ENCODE measurements at places on chromosomes 2 and 18.

DNA sequence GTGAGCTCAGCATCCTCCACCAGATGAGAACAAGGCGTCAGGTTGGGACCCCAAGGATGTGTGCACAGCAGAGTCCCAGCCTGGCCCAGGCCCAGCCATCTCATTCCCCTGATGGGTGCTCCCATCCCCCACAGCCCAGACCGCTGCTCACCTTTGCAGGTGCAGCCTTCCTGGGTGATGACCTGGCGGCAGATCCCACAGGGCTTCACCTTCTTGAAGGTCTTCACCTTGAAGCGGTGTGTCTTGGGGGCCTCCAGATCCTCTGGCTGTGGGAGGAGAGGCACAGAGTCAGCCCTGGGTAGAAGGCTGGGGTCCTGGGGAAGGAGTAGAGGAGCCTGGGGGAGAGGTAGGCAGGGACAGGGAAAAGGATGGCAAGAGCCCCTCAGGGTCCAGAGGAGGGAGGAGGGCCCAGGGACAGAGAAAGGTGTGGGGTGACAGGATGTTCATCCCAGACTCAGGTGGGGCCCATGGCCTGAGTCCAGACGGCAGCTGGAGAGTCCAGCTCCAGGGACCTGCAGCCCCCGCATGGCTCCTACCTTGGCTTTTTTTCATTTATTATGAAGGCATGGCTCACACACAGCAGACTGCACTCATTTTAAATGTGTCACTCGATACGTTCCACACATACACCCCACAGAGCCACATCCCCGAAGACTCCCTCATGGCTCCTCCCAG is 11.9 kb downstream of the TNS1 start:
- no peak for DNase-seq

GRCh38 chr2:157871415-157871814 is 4.7 kb downstream of the ACVR1 start:
- DNase-seq, result no peak

DNA sequence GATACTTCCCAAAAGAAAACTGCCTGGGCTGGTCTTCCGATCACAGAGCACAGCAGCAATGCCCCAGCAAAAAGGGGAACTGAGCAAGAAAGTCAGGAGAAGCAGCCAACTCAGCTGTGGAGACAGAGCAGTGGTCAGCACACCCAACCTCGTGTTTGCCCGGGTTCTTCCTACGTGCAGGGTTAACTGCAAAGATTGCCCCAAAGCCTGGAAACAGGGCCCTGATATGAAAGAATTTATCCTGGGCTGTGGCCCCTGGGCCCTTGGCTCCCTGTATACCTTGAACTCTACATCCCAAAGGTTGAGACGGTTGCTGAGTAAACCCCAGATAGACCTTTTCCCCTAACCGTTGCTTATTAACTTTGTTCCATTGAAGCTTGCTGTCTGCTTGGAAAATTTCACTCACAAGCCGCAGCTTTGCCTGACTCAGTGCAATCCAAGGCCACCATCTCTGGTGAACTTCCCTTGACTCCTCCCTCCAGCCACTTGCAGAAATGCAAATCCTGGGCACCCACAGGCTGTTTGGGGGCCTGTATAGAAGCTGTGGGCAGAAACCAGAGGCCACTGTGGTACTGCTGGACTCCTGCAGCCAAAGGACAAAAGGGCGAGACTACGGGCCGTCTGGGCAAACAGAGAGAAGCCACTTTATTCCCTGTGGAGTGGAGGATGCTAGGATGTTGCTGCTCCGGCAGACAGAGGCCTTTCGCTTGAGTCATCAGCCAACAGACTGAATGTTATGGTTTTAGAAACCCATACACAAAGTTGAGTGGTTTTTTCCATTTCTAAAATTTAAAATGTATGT is 18.2 kb downstream of the NRP2 start:
- no peak for DNase-seq

- DNase-seq, result no peak
Measured at GRCh38 chr18:58287353-58288274, 243.6 kb downstream of the NEDD4L start.

- DNase-seq, result no peak
Measured at GRCh38 chr2:209523041-209523740, 99.3 kb downstream of the MAP2 start.

- no peak for DNase-seq
Measured at GRCh38 chr2:237403024-237403882, 10.7 kb downstream of the COL6A3 start.

DNA sequence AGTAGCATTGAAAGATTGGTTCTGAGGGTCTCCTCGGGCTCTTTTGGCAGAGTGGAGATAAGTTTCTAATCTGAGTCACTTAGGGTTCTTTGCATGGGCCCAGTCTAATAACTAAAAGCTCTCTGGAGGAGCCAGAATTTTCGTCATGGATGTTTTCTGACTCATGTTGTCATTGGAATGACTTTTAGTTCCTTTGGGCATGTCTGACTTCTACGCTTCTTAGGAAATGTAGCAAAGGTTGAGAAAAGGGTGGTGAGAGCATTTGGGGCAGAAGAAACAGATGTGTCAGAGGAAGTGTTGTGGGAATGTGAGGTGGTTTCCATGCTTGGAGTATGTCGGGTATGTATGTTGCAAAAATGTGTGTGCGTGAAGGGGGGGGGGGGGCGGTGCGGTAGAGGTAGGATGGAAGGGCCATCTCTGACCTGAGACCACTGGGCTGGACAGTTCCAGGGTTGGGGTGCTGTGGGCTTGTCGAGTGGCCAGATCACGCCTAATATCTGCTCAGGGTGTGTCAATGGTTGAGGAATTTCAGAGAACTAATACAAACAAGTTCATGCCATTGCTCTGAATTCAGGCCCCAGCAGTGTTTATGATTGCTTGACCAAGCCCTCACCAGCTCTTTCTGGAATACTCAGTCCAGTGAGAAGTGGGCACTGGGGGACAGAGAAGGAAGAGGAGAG is 26.9 kb downstream of the KLHL29 start:
- no peak for DNase-seq

DNA sequence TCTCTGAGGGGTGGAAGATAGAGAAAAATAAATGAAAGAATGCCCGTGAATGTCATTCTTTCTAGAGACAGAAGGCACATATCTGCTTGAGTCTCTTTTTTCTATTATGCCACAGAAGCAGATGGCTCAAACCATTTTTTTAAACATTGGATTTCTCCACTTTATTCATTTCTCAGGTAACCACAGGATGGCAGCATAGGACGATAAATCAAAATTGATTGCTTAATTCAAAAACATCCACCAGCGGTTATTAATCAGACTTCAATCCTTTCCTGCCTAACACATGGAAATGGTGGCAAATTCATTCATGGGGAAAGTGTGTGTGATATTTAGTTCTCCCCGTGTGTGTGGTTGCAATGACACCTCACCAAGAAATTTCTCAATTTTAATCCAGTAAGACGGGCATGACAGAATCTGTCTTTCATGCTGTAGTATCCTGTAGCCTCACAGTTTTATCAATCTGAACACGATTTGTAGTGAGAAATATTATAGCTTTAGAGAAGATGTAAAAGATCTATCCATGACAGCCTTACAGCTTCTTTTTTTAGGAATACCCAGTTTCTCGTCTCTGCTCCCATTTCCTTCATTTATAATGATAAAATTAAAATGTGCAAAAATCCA is 72.2 kb downstream of the DSC3 start:
- DNase-seq, result no peak

DNA sequence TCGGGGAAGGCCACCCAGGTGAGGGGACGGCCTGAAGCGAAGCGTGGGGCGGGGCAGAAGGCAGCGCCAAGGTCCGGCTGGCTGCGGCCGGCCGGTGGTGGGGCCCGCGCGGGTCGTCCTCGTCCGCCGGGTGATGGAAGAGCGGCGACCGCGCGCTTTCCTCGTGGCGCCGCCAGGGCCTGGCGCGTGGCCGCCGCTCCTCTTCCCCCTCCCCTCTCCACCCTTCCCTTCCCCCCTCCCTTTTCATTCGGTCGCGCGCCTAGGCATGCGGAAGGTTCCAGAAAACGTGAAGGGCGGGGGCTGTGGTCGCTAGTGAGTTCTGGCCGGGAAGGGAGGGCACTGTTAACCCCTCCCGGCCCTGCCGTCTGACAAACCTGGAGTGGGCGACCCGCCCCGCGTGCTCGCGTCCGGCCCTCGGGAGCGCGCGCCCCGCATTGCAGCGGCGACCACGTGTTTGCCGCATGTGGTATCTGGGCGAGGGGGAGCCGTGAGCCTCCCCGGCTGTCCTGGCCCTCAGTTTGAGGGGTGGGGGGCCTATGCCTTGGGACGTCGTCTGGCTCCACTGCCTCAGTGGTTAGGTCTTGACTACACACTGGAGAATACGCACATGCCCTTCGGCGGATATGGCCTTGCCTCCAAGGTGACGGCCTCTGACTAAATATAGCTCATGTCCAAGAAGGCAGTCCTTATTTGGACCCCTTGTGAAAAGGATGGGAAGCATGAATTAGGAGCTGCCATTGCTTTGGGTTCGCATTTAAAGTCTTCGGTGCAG is 579 bp downstream of the MAT2A start:
- peak; percentile 73 for DNase-seq

- DNase-seq, result no peak
Measured at GRCh38 chr2:120358734-120359465, 13.0 kb downstream of the INHBB start.

DNA sequence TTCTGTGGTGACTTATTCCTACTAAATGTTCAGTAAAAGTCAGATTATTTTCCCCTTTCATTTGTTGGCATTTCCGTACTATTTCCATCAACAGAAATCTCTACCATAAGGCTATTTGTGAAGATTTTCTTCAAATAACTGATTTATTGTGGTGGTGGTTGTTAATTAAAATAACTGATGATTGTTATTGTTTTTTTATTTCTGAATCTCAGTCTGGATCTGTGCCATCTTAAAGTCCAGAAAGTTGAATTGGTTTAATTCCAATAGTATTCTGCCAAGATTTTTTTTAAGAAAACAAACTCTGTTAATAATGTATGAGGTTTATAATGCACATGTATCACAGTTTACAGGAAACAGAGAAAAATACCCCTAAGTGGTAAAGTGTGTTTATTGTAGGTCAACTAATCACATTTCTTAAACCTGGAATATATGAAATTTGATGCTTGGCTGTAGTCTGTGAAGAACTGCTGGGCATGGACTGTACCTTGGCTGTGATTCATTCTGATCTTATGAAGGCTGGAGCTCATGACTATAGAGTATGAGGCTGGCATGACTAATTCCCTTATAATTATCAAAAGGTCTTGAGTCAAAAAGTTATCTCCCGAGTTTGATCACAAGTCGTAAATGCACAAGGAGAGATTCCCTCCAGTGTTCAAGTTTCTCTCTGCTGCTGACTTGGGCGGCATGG is 134.2 kb upstream of the RND3 start:
- DNase-seq, result no peak

GRCh38 chr2:235639428-235639773 is 145.6 kb downstream of the AGAP1 start:
- no peak for DNase-seq

DNA sequence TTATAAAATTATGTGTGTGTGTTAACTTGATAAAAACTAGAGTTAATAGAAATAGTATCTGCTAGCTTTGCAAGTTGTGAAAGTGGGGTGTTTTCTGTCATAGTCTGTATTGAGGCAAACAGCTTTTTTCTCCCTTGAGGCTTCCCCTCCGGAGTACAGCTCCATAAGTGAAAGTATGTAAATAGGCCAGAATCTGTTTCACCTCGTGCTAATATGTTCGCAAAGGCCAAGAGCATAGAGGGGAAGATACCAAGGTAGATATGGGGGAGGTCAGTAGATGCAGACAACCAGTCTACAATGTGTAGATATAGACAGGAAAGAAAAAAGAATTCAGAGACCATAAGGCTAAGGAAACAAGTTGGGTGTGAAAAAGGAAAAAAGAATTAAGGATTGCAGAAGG is 72.9 kb downstream of the PTRHD1 start:
- DNase-seq, result no peak

DNA sequence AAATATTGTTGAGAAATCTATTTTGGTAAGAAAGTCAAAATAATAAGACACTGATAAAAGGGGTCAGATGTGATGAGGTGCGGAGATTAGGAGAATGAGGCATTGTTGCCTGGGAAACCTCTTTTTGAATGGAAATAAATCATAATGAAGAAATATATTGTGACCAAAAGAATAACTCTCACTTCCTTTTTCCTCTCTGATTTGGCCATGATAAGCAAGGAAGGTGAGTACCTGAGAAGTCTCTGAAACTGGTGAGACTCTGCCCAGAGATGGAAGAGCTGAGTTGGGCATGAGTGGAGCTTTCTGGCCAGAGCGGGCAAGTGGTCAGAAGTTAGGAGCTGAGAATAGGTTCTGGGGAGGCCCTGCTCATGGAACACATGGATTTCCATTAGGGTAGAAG is 11.8 kb downstream of the LAMA3 start:
- no peak for DNase-seq

DNA sequence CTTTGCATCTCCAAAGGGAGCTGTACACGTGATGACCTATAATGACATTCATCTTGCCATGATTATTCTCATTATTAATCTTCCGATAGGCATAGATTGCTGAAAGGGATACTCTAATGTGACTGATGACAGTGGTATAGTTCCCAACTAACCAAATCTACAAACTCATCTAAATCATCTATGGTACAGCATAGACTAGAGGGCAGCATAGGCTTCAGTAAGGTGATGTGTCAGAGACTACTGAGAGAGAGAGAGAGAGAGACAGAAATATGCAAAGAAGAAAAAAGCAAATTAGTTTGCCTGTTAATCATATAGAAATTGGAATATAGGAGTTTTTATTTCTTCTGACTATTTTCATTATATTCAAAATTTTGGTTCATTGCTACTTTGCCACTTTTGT is 89.3 kb downstream of the CSRNP3 start:
- no peak for DNase-seq

GRCh38 chr2:189113963-189114362 is 65.6 kb downstream of the COL5A2 start:
- no peak for DNase-seq

DNA sequence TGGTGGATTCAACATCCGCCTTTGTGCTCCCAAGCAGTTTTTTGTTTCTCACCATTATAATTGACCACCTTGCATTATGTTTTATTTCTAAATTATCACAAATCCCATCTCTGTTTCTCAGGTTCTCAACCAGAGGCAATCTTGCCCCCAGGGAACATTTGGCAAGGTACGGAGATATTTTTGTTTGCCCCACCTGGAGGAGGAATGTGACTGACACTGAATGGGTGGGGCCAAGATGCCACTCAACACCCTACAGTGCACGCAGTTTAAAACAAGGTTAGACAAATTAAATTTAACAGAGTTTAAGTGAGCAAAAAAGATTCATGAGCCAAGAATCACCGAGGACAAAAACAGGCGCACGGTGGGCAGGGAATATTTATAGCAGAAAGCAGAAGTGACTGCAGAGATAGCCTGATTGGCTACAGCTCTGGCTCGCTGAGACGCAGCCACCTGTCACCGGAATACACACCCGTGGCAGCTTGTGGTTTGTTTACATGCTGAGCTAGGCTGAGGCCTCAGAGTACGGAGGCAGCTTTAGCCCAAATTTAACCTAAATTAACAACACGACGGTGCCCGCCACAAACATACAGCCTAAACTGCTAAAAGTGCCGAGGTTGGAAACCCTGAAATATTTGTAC is 150.0 kb upstream of the ALKAL2 start:
- peak; percentile 24 for DNase-seq

GRCh38 chr2:231212329-231212845 is 14.0 kb downstream of the ARMC9 start:
- DNase-seq, result no peak

- no peak for DNase-seq
Measured at GRCh38 chr18:40962784-40963183, 992.2 kb upstream of the PIK3C3 start.

GRCh38 chr18:56097621-56098020 is 509.6 kb upstream of the TCF4 start:
- no peak for DNase-seq

- no peak for DNase-seq
Measured at GRCh38 chr18:59041819-59042815, 97.6 kb upstream of the SEC11C start.

GRCh38 chr18:26621161-26622026 is 73.0 kb upstream of the KCTD1 start:
- DNase-seq, result no peak

Data from activated CD4-positive, alpha-beta T cell treated with anti-CD3 and anti-CD28 coated beads, Interleukin-2, amount 50 U/mL, for 4 hours (primary cell).